ENCODE measurements at places on chromosomes 11 and 22.

DNA sequence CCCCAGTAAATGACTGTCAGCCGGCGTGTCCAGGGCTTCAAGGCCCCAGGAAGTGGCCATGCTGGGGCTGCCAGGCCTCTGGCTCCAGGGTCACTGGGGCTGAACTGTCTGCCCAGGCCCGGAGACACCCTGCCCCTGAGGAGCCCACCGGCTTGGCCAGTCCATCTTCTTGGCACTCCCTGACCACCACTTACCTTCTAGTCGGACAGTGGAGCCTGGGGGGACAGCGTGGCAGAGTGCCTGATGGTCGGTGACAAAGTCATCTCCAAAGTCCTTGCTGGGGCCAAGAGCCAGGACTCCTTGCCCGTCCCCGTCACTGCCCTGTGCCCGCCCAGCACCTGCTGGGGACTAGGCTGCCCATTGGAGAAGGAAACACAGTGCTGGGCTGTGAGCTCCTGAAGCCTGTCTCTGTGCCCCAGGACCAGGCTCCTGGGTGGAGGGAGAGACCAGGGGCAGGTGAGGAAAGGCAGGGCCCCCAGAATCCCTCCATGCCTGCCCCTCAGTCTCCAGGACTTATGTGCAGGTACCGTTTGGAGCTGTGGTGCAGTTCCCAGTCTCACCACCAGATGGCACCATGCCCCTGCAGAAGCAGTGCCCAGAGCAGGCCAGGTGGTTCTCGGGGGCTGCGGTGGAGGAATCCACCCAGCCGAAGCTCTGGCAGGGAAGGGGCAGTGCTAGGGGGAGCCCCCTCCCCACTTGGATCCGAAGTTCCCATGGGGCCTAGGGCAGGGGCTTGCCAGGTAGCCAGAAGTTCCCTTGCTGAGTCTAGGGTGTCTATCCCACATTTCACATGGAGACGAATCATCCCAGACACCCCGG, 6.0 kb upstream of the CCDC188 start:
- DNase-seq: peak; percentile 93

DNA sequence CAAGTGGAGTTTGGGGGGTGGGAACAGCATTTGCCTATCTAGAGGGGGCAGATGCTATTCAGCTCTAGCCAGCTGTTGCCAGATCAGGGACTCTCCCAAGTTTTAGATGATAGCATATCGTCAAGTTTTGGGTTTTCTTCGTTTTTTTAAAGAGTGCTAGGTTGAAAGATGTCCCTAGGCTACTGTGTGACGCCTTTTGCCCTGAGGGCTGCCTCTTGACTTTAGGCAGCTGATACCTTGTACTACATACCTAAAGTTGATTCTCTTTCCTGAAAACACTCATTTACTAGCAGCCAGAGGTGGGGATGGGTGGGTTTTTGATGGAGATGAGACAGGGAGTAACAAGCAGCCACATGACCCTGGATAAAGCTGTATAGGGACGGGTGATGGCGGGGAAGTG, 87.1 kb downstream of the ABTB2 start:
- no peak for DNase-seq

GRCh38 chr22:41147722-41148121, 55.3 kb downstream of the EP300 start:
- no peak for DNase-seq

DNA sequence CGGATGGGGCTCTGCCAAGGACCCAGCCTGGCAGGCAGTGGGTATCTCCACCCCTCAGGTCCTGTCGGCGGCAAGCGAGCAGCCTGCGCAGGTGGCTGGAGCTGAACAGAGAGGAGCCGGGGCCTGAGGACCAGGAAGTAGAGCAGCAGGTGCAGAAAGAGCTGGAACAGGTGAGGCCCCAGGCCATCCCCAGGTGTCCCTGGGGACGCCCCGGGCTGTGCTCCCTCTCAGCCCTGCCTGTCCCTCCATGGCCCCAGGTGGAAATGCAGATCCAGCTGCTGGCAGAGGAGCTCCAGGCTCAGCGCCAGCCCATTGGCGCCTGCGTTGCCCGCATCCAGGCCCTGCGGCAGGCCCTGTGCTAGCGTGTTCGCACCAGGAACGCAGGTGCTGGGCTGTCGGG, 44.0 kb downstream of the PISD start:
- DNase-seq: no peak

DNA sequence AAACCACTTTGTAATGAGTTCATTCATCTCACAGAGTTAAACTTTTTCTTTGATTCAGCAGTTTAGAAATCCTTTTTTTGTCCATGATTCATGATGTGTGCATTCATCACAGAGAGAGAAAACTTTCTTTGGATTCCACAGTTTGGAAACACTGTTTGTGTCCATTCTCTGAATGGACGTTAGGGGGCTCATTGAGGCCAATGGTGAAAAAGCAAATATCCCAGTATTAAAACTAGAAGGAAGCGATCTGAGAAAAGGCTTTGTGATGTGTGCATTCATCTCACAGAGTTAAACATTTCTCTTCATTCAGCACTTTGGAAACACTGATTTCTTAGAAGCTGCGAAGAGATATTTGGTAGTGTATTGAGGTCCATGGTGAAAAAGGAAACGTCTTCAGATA, 155.6 kb upstream of the TRIM48 start:
- no peak for DNase-seq

DNA sequence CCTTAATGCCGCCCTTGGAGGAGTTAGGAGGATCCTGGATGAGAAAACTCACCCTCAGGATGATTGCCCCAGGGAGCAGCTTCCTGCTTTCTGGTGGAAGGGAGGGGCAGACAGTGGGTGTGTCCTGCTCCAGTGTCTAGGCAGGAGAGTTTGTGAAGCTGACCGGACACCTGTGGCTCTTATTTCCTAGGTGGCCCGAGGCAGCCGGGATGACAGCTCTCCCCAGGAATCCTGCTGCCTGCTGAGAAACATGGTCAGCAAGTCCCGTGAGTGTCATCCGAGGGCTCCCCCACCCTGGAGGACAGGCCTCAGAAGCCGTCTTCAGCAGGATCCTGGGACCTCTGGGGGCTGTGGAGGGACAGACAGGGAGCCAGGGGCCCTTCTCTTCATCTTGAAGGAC, 50.4 kb downstream of the ST3GAL4 start:
- DNase-seq: no peak

- DNase-seq: no peak
Measured at GRCh38 chr11:60957188-60957587, 5.2 kb upstream of the SLC15A3 start.

GRCh38 chr11:1924646-1925372, 5.3 kb downstream of the TNNT3 start:
- no peak for DNase-seq

DNA sequence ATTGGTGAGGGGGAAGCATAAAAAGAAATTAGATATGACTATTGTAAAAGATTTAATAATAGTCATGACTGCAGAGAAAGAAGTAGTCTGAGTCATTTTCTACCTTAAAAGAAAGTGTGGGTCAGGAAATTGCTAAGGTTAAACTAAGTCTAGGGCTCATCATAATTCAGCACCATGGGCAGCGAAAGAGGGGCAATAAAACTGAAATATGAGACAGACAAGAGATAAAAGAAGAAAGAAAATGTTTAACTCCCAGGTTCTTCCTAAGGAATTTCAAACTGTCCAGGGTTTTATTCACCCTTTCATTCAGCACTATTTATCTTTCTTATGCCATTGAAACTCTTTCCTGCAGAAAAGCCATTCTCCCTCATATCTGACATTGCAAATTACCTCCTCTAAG, 114.4 kb upstream of the API5 start:
- peak; percentile 9 for DNase-seq

GRCh38 chr11:133808393-133809140, 36.7 kb downstream of the SPATA19 start:
- no peak for DNase-seq

DNA sequence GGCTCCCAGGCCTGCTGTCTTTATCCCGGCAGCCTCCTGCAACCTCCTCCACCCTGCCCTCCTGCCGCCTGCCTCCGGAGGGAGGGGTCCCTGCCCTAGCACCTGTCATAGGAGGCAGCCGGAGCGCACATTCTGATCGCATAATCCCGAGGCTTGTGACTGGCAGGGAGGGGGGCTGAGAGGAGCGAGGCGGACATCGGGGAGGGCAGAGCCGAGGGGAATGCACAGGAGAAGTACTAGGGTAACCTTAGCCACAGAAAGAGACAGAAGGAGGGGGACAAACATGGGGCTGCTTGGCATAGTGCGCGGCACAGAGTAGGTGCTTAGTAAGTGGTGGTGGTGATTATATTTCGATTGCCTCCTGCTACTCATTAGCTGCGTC, 9.2 kb upstream of the ALX4 start:
- DNase-seq: no peak

- no peak for DNase-seq
Measured at GRCh38 chr22:34943830-34944229, 122.1 kb upstream of the ISX start.

DNA sequence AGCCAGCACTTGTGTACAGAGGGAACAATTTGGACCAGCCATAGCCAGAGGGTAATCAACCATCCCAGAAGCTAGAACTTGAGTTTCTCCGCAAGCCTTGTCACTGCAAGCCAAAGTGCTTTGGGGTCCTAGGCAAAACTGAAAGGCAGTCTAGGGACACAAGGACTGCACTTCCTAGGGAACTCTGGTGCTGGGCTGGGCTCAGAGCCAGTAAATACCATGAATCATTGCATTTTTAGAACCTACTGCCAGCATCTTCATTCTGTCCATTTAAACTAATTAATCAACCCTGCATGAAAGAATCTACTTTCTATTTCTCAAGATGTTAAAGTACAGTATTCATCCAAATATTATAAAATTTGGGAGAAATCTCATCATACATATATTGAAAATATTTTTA, 20.0 kb downstream of the PATE3 start:
- no peak for DNase-seq

GRCh38 chr22:45284705-45285262, at the start of gene UPK3A:
Gene UPK3A (plus strand): TSS chr22:45284949. CDS start chr22:45285014, 65 bp downstream.
- no peak for DNase-seq

GRCh38 chr22:32996702-32997101, 61.5 kb downstream of the SYN3 start:
- peak; percentile 55 for DNase-seq

GRCh38 chr11:79043726-79044125, 397.1 kb downstream of the TENM4 start:
- no peak for DNase-seq

GRCh38 chr22:48438800-48439559, 1388.7 kb downstream of the BRD1 start:
- DNase-seq: no peak

GRCh38 chr11:122162095-122162494, 46.1 kb upstream of the BLID start:
- DNase-seq: no peak

GRCh38 chr11:32388871-32389770, 46.2 kb downstream of the WT1 start:
- DNase-seq: no peak

- DNase-seq: no peak
Measured at GRCh38 chr11:16166571-16166970, 189.8 kb downstream of the SOX6 start.

DNA sequence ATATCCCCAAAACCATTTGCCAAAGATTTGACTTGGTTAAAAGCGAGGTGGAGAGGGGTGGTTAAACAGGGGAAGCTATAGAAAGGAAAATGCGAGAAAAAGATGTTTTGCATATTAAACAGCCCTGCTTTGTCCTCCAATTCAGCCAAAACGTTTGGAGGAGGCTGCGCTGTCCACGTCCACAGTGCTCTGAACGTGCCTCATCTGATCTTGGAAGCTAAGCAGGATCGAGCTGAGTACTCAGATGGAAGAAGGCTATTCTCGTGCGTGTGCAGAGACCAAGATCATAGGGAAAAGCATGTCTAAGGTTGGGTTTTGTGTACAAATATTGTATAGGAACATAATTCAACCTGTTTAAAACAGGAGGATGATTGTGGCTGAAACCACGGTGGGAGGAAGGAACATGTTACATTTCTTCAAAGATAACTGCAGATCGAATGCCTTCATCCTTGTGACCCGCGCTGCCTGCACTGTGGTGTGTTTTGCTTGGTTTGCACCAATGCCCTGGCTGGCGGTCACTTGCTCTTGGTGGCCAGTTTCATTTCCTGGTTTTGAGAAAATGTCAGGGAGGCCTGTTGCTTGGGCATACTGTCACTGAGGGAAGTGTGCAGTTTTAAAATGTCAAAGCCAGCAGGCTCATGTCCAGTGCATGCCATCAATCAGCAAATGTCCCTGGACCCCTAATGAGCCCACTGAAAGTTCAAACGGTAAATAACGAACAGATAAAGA, 40.4 kb downstream of the FLI1 start:
- DNase-seq: no peak
